ENCODE measurements at places on chromosomes 1 and 21.

DNA sequence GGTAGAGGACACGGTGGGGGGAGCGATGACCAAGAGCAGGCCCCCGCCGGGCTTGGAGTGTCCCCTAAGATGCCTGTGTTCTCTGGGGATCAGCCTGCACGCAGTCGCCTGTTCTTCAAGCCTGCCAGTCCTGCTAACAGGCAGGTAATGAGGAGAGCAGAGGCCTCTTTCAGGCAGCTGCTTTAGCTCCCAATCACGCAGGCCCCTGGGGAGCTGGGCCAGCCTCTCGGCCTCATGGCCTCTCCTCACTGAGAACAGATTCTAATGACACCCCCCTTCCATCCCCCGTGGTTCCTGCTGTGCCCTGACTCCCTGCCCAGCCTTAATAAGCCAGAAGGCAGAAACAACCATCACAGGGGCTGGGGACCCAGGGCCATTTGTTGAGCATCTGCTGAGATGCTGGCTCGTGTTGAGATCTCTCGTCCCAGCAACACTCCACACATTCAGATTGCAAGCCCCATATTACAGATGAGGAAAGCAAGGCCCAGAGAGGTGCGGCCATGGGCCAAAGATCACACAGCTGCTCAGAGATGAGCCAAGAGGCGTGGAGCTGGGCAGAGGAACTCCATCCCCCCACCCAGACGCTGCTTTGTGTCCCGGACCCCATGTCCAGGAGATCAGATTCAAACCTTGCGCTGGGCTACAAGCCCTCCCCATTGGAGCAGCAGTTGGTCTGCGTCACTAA lies 71.6 kb upstream of the CASZ1 start:
- no peak for DNase-seq

DNA sequence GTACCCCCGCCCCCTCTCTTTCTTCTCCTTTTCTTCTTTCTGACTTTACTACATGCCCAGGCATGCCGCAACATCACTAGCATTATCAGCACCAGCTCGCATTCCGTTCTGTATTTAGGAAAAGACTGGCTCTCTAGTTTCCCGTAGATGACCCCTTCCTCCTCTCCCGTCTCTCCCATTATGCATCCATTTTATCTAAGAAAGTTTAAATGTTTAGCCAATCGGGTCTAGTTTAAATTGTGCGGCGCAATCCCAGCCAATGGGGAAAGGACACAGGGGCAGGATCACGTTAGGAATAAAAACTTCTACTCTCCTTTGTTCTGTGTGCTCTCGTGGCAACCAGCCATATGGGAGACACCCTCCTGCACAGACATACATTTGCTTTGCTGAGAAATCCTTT lies 2.3 kb upstream of the KRTAP10-7 start:
- no peak for DNase-seq

DNA sequence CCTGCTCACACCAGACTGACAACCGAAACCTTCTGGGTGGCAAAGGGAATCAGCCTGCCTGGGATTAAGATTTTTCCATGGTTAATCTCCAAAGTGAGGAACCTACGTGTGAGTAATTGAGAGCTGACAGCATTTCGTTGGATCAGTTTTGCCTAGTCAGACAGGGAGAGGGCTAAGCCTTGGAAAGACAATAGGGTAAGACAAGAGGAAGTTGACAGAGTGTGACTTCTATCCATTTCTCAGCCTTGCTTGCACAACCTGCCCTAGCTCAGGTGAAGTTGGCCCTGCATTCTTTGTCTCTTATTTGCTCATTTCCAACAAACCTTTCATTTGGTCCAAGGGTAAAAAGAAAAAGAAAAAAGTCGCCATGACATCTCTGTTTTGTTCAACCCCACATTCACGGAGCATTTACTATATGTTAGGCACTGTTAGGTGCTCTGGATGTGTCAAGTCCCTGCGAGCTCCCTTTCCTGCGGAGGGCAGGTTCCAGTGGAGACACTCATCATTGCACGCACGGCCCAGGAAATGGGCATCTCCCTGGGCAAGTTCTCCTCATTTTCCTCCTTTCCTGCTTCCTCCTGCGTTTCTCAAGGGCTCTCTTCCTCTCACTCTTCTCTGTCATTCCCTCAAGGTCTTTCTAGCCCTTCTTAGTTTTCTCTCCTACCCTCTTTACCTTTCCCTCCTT lies 23.3 kb downstream of the KIRREL1 start:
- DNase-seq: no peak

GRCh38 chr21:41503331-41503730 lies 4.6 kb downstream of the TMPRSS2 start:
- no peak for DNase-seq

- DNase-seq: no peak
These were observed 61.4 kb downstream of the EIF2B3 start for GRCh38 chr1:44924835-44925464.

GRCh38 chr1:46473991-46474390 lies 15.6 kb upstream of the DMBX1 start:
- no peak for DNase-seq

DNA sequence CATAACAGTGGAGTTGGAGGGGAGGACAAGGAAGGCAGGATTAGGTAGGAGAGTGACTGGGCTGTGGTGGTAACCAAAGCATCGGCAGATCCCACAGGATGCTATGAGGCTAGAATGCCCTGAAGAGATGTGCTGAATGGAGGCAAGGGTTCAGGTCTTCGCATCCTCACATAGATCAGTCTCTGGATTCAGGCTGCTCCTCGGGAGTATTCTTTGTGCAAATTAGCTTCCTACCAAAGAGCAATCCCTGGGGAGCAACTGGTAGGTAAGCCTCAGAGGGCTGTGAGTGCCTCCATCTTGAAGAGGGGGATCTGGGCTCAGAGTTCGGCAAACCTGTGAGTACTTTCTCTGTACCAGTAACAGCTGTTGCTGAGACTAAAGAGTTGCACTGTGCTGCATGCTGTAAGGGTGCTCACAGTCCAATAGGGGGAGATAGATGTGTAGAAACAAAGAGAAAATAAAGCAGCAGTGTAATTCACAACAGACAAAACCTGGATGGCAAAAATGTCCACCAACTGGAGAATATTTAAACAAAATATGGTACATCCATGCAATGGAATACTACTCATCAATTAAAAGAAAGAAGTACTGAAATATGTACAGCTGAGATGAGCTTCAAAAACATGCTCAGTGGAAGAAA lies 322.4 kb upstream of the DEPDC1 start:
- no peak for DNase-seq

DNA sequence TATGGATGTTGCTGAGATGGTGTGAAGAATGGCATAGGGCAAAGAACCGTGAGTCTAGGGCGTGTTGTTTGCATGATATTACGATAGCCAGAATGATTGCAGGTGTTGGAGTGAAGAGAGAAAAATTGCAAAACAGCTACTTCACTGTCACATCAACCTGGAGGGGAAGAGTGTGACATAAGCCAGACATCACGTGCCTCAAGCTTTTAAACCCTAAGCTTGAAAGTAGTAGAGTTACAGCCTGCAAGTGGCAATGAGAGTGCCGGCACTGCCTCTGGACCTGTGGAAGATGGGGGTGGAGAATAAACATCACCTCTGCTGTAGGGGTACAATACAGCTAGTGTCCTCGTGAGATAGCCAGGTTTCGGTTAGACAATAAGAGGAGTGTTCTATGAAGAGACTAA lies 11.1 kb downstream of the EEIG2 start:
- DNase-seq: no peak

GRCh38 chr1:204445860-204446412 lies 34.3 kb upstream of the PPP1R15B start:
- no peak for DNase-seq

- DNase-seq: no peak
These were observed 61.3 kb downstream of the RAP1GAP start for GRCh38 chr1:21607549-21608529.

DNA sequence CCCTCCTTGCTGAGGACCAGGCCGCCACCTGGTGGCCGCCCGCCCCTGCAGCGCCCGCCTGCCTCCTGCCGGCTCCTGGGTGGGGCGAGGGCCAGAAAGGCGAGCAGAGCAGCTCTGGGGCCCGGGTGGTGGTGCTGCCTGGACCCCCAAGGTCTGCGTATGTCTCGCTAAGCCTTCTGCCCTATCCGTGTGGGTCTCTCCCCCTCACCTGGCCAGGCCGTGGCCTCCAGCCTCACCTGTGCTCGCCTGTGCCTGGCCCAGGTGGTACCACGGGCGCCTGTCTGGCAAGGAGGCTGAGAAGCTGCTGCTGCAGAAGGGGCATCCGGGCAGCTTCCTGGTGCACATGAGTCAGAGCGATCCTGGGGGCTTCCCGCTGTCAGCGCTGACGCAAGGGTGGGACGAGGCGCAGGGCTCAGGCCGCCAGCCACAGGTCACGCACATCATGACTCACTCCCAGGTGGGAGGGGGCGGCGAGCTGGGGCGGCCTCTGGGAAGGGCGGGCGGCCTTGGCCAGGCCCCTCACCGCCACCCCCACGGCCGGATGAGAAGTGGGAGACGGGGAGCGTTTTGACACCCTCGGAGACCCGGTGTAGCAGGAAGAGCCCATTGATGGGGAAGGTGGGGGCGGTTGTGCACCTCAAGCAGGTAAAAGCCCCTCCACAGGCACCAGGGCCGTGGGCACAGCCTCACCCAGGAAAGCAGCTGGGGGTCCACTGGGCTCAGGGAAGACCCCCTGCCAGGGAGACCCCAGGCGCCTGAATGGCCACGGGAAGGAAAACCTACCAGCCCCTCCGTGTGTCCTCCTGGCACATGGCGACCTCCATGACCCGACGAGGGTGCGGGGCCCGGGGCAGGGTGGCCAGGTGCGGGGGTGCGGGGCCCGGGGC lies 9.9 kb downstream of the RNF223 start:
- DNase-seq: peak; percentile 64

Measured in stimulated activated CD4-positive, alpha-beta T cell treated with anti-CD3 and anti-CD28 coated beads, Interleukin-1b, Interleukin-23, amount 100 ng/mL, for 1 hour (primary cell).